ENCODE measurements at places on chromosomes 16 and 17.

GRCh38 chr16:77937473-77938149 is 84.7 kb upstream of the CLEC3A start:
- no peak for DNase-seq

DNA sequence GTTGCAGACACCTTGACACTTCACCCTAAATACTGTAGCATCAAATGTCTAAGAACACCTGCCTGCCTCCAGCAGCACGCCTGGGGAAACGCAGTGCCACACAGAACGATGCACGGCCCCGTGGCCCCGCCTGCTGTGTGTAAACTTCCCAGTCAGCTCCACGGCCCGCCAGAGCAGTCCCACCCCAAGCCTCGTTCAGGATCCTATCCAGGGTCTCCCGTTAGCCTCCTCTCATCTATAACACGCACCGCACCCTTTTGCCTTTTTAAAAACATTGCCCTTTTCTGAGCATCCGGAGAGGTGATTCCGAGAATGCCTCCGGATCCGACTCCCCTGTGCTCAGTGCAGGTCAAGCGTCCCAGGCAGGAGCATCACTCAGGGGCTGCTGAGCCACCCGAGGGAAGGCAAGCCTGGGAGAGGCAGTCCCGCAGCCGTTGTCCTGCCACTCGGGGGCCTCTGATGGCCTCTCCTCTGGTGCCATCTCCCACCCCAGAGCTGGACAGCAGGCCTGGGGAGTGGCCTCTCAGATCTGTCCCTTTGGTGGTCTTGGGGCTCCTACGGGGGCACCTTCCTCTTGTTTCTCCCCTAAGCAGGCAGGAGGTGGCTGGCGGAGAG is 37.9 kb upstream of the SLC38A10 start:
- no peak for DNase-seq

DNA sequence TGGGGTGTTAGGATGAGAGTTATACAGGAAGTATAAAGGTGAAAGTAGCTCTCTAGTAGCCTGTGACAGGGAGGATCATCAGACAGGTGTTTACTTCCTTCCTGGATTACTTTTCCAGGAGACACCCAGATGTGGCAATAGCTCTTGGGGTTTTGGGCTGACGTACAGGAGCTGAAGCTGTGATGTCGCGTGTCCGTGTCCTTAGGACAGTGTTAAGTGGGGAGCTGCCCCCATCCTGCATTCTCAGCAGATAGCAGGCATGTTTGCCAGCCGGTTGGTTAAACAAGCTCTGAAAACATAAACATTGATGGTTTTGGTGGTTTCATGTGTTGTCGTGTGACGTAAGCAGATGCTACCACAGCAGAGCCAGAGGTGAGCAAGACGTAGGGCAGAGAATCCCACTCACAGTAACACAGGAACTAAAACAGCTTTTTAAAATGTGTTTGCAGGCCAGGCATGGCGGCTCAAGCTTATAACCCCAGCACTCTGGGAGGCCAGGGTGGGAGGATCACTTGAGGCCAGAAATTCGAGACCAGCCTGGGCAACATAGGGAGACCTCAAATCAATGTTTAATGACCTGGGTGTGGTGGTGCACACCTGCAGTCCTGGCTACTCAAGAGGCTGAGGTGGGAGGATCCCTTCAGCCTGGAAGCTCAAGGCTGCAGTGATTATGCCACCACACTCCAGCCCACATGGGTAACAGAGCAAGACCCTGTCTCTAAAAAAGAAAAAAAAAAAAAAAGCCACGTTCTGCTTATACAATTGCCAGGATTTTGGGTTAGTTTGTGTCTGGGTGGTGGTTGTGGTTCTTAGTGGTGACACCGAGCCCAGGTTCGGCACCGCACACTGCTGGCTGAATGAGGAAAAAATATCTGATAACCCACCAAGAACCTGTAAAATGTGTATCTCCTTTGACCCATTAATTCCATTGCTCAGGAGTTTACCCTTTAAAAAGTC is 18.2 kb upstream of the IL17C start:
- DNase-seq, result no peak

DNA sequence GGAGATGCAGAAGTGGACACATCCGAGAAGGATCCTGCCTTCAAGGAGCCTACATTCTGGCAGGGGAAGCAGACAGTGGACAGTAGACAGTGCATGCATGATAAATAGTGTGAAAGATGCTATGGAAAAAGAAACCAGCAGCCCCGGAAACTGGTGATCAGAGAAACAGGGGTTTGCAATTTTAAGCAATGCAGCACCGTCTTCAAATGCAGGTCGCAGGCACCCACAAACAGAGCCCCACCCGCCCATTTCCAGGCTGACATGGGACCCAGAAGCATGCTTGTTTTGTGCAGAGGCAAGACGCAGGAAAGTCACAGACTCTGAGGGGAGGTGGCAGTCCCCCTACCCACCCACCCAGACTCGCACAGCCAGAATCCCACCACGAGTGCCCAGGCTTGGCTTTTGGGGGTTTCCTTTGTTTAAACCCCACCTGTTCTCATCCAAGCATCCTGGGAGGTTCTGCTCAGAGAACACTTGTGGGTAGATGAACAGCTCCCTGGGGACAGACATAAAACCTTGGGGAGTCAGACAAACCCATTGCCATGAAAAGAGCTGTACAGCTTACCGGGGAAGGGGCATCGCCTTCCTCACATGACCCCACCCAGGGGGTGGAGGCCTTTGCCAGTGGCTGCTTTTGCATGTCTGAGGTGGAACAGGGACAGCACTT is 114.3 kb downstream of the MGAT5B start:
- DNase-seq, result no peak

GRCh38 chr17:42866216-42866615 is 15.2 kb downstream of the AOC3 start:
- no peak for DNase-seq

DNA sequence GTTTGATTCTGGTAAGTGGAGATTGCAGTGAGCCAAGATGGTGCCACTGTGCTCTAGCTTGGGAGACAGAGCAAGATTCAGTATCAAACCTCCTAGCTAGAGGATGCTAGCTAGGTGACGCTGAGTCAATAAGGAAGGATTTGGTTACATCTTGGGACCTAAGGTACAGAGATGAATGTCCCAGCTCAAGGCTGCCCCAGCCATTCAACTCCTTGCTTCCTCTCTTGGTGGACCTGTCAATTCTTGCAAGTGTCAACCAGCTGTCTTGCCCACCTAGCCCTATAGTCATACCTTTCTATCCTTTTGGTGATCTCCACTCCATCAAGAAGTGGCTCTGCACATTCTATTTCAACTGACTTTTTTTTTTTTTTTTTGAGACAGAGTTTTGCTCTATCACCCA is 1.4 kb upstream of the MILR1 start:
- DNase-seq, result no peak

DNA sequence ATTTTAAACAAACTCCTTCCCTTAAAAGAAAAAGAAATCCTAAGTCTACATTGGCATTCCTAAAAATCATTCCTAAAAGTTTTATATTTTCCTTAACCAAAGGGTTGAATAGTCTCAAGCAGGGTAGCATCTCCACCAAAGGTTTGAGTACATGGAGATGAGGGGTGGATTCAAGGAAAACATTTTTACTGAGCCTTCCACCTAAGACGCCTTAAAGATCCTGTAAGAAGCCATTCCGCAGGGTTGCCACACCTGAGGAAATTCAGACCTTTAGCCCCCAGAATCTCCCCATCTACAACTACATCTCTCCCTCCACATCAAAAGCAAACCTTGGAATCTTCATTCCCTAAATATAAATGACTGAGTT is 7.7 kb upstream of the AKTIP start:
- no peak for DNase-seq
